ENCODE measurements at places on chromosomes 1 and 21. TPM values are rescaled to one million over a fixed set of nuclear protein-coding genes. Genes with fewer than 3 reads are reported as not detected.
A peak's percentile ranks its signal among the peaks of the same experiment; 100 is the strongest.

- no peaks in the 10 kb centered on the region for H3K36me3 ChIP-seq
- peaks cover 4% of the 10 kb centered on the region for H3K27me3 ChIP-seq
Measured at GRCh38 chr1:20729155-20729931, 3.2 kb downstream of the SH2D5 start.

GRCh38 chr1:163071405-163072255, 2.5 kb downstream of the RGS4 start:
- H3K4me1 ChIP-seq: no peaks in the 10 kb centered on the region
- no peak overlapping the region for H3K4me3 ChIP-seq
- DNase-seq: no peak
- no peaks in the 10 kb centered on the region for H3K36me3 ChIP-seq

GRCh38 chr1:163837206-163837605, 515.5 kb downstream of the NUF2 start:
- no peak overlapping the region for H3K27ac ChIP-seq
- no peaks in the 10 kb centered on the region for H3K36me3 ChIP-seq
- H3K4me3 ChIP-seq: no peak overlapping the region
- no peak for DNase-seq
- H3K4me1 ChIP-seq: no peaks in the 10 kb centered on the region

DNA sequence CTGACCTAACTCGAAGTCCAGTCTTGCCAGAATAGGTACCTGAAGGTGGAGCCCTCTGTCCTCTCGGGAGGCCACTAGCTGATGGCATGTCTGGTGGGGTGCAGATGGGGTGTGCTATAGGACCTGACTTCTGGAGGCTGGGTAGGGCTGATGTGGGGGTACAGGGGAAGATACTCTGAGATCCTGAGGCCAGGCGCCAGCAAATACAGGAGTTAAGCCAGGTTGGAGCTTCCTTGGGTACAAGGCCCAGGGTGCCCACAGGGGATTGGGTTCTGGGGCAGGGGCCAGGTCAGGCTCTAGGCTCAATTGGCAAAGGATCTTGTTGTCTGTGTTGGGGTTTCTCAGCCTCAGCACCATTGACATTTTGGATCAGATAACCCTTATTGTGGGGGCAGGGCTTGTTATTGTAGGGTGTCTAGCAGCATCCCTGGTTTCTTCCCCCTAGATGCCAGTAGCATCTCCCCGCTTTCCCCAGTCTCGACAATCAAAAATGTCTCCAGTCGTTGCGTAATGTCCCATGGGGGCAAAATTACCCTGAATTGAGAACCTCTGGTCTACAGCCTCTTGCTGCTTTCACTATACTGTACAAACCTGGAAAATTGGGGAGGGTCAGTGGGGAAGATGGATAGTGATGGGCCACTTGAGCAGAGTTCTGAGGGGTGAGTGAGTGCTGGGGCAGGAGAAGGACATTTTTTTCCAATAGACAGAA, 9.2 kb downstream of the PTPRF start:
- no peak overlapping the region for H3K4me3 ChIP-seq
- H3K27ac ChIP-seq: peak overlapping the region; percentile 91
- H3K27me3 ChIP-seq: no peaks in the 10 kb centered on the region
- H3K4me1 ChIP-seq: peaks cover 55% of the 10 kb centered on the region
- no peak for DNase-seq
- no peaks in the 10 kb centered on the region for H3K36me3 ChIP-seq

DNA sequence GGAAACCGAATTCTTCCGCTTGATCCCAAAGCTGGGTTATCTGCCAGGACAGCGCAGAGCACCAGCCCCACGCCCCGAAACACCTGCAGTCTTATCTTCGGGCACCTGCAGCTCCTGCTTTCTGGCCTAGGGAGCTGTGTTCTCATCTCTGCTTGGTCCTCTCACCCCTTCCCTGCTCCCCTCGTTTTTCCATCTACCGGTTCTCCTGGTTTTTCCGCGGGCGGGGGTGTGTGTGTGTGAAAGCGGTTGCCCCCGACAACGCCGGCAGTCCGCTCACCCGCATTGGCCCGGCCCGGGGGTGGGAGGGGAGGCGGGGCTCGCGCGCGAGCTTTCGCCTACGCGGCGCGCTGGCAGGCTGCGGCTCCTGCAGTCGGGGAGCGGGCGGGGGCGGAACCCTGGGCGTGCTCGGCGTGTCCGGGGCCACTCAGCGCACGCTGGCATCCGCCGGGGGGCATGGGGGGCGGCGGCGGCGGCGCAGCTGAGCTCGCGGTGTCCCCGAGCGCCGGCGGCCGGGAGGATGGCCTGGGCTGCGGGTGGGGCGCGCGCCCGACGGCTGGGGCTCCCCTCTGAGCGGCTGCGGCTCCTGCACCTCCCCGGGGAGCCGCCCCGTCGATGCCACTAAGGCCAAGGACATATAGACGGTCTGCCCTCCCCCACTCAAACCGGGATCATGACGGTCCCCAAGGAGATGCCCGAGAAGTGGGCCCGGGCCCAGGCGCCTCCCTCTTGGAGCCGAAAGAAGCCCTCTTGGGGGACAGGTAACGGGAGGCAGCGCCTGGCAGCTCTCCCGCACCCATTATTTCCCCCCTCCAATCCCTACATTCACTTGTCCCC, 3.2 kb downstream of the ATP8B2 start:
- H3K27ac ChIP-seq: peak overlapping the region; percentile 86
- H3K27me3 ChIP-seq: no peaks in the 10 kb centered on the region
- peak; percentile 70 for DNase-seq
- H3K36me3 ChIP-seq: no peaks in the 10 kb centered on the region
- H3K4me1 ChIP-seq: peaks cover 20% of the 10 kb centered on the region

- H3K27me3 ChIP-seq: no peaks in the 10 kb centered on the region
- no peaks in the 10 kb centered on the region for H3K4me1 ChIP-seq
- H3K4me3 ChIP-seq: no peak overlapping the region
- no peak for DNase-seq
- no peaks in the 10 kb centered on the region for H3K36me3 ChIP-seq
Measured at GRCh38 chr1:198873696-198874230, 234.9 kb downstream of the PTPRC start.

DNA sequence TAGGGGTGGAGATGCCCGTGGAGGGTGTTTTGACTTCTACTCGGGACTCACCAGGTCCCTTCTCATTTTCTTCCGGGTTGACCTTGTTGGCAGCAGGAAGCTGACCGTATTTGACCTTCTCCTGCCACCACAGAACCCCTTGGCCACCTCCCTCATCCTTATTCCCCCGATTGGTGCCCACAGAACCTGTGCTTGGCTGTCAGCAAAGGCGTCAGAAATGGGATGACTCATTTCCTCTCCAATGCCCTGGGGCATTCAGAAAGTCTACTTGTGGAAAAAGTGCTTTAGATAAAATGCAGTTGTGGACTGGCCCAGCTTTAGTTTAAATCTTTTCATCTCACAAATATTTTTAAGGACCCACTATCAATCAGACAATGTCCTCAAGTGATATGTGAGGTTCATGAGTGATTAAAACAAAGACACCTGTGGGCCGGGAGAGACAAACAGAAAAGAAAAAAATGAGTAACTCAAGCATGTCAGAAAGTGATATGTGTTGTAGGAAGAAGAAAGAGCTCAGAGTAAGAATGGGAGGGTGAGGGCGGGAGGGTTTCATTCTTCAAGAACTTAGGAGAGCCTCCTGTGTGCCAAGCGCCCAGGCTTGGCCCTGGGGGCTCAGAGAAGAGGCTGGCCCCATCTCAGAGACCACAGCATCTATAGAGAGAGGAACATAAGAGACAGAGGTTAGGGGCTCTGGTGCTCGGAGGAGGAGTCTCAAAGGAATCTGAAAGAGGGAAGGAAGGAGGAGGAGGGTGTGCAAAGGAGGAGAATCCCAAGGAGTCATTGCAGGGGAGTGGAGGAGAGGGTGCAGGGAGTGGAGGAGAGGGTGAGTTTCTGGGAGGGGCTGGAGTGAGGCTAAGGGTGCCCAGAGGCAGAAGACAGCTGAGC, 221.6 kb upstream of the VAMP3 start:
- DNase-seq: no peak
- no peak overlapping the region for H3K27ac ChIP-seq
- H3K4me1 ChIP-seq: peaks cover 5% of the 10 kb centered on the region
- H3K27me3 ChIP-seq: no peaks in the 10 kb centered on the region
- H3K4me3 ChIP-seq: no peak overlapping the region
- H3K36me3 ChIP-seq: no peaks in the 10 kb centered on the region

DNA sequence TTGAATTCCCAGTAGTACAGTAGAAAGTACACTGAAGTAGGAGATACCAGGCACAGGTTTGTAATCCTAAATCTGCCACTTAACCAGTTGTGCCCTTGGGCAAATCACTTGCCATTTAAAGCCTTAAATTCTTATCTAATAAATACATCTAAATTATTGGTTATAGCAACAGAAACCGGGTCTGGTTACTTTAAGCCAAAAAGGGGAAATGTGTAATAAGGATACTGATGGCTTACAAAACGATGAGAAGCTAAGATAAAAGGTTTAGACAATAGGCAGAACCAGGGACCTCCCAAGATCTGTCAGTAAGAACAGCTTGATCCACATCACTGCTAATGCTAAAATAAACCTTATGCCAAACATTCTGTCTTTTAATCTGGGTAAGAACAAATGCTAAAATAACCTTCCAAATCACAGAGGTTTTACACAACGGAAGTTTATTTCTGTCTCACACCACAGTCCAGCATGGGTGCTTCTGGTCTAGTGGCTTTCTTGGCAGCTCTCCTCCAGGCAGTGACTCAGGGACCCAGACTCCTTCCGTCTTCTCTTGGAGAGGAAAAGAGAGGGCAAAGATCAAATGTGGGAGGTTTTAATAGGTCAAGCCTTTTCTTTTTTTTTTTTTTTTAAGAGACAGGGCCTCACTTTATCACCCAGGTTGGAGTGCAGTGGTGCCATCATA, 16.5 kb upstream of the ZMYM1 start:
- no peaks in the 10 kb centered on the region for H3K27me3 ChIP-seq
- no peak for DNase-seq
- no peak overlapping the region for H3K27ac ChIP-seq
- no peak overlapping the region for H3K4me3 ChIP-seq

DNA sequence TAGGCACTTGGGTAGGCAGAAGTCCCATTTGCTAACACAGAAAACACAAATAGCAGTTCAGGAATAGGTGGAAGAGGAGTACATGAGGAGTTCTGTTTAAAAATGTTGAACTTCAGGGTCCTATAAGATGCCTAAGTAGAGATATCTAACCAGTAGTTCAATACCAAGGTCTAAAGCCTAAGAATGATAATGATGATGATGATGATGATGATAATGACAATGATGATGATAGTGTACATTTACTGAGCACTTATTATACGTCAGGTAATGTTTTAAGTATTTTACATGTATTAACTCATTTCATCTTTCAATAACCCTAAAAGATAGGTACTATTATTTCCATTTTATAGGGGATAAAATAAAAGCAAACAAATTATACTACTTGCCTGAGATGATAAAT, 50.1 kb downstream of the GDAP2 start:
- no peaks in the 10 kb centered on the region for H3K27me3 ChIP-seq
- no peak overlapping the region for H3K27ac ChIP-seq
- peaks cover 6% of the 10 kb centered on the region for H3K36me3 ChIP-seq

DNA sequence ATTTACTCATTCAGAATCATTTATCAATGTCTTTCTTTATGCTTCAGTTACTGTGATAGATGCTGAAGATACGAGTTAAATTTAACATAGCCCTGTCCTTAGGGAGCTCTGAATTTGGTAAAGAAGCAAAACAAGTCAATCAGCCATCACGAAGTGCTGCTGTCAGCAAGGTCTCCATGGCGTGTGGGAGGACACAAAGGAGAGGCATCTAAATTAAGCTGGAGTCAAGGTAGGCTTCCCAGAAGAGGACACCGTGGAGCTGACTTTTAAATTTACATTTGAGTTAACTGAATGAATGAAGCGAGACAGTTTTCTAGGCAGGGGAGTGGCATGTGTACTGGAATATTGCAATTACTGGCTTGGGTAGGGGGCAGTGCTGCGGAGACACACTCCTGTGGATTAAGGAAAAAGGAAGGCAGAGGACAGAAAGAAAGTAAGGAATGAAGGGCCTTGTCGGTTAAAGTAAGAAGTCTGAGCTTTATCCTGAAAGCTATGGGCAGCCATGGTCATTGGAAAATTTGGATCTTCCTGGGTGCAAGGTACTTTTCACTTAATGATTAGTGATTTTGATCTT, 41.3 kb upstream of the C1orf87 start:
- no peak overlapping the region for H3K4me3 ChIP-seq
- no peak overlapping the region for H3K27ac ChIP-seq
- H3K4me1 ChIP-seq: no peaks in the 10 kb centered on the region
- H3K36me3 ChIP-seq: no peaks in the 10 kb centered on the region
- no peaks in the 10 kb centered on the region for H3K27me3 ChIP-seq

- no peak overlapping the region for H3K27ac ChIP-seq
- H3K27me3 ChIP-seq: no peaks in the 10 kb centered on the region
- H3K36me3 ChIP-seq: no peaks in the 10 kb centered on the region
Measured at GRCh38 chr1:239457491-239458143, 71.2 kb downstream of the CHRM3 start.

DNA sequence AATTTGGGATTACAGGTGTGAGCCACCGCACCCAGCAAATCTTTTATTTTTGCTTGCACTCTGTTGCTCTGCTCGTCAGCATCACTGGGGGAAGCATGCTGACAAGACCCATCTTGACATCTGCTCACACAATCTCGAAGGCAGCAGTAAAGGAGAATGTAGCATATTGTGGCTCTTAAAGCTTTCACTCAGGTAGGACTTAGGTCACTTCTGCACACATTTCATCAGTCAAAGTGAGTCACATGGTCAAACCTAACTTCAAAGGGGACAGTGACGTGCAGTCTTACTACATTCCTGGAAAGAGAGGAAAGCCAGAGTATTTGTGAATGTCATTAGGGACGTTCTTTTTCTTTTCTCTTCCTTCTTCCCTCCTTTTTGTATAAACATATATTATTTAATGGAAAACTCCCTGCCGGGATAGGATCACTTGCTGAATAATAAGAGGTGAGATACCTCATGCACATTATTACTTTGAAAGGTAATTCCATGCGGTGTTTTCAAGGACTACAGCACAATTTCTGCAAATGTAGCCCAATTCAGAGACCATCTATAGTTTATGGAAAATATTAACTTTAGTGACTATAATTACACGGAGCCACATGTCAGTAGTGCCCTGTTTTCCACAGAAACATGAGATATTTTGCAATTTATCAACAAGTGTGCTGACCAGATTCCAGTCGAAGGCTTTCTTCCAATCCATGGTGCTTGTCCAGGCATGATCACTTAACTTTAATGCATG, 19.3 kb upstream of the ACBD6 start:
- H3K27me3 ChIP-seq: no peaks in the 10 kb centered on the region
- peak overlapping the region; percentile 45 for H3K27ac ChIP-seq
- no peaks in the 10 kb centered on the region for H3K4me1 ChIP-seq
- no peak overlapping the region for H3K4me3 ChIP-seq
- DNase-seq: peak; percentile 37
- no peaks in the 10 kb centered on the region for H3K36me3 ChIP-seq

SLC22A15 gene
- 5.6 TPM for total RNA-seq

TRIM67 gene
- not detected for total RNA-seq

CFAP141 gene
- total RNA-seq: not detected

NOS1AP gene
- total RNA-seq: 11.8 TPM

A3GALT2 gene
- not detected for total RNA-seq

FMO3 gene
- 19.3 TPM for total RNA-seq

DNAJC28 gene
- 2.0 TPM for total RNA-seq

OR2M3 gene
- 0.29 TPM for total RNA-seq

GUCA2A gene
- total RNA-seq: not detected

BGLAP gene
- 0.32 TPM for total RNA-seq

OXCT2 gene
- 0.32 TPM for total RNA-seq

AMY1A gene
- total RNA-seq: not detected

Measured in breast epithelium (tissue), 4 donors.